ENCODE measurements at places on chromosomes 5 and 9.
A peak's percentile ranks its signal among the peaks of the same experiment; 100 is the strongest.

DNA sequence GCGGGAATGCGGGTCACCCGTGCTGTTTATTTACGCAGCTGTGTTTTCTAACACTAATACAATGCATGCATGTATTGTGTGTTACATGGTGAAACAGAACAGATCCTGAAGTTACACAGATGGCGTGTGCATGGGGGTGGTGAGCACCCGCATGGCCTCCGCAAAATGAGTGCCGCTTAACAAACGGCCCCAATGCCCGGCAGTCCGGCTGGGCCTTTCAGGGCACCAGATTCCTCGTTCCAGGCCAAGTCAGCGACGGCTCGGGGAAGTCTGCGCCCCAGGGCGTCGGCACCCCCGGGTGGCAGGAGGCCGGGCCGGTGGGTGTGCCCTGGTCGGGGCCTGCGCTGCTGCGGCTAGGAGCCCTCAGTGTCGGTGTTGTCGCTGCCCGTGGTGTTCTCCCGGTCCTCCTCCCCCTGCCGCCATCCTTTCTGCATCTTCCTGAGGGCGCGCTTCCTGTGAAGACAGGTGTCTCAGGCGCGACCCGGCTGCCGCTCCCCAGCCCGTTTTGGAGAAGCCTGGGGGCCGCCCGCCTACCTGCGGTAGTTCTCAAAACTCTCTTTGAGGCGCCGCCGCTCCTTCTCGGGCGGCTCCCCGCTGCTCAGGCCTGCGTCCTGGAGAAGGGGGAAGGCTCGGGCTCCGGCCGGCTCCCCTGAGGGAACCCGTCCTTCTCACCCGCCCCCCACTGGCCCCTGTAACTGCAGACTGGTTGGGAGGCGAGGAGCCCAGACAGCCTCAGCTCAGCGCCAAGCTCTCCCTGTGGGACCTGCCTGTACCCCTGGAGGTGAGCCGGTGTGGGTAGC lies 605 bp upstream of the DNLZ start:
- DNase-seq = no peak

GRCh38 chr5:175195698-175196656 lies 248.0 kb downstream of the DRD1 start:
- DNase-seq = no peak

DNA sequence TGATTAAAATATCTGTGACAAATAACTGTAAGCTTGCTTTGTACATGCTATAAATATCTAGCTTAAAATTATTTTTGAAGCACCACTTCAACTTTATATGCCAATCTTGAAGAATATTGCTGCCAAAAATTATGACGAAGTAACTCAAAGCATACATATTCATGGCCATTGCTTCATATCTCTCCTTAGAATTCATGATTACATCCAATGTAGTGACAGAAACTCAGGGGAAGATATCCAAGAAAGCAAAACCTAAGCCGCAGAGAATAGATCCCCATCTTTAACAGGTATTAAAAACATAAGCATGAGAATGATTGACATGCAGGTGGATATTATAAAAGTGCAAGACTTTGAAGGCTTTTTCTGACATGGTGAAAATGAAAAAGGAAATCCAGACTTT lies 100.8 kb upstream of the PLPPR1 start:
- DNase-seq = no peak

DNA sequence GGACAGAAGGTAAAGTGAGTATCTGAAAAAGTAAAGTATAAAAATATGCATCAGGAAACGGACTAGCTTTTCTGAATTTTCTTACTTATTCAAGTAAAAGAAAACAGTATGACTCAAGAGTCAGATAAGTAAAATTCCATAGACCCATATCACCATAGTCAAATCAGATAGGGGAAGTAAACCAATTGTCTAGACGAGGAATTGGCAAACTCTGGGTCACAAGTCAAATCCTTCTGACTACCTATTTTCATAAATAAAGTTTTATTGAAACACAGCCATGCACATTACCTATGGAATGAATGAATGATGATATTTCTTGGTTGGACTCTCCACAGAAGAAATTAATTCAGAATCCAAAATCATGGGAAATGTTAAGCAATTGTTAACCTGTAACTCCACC lies 59.1 kb upstream of the TMC1 start:
- DNase-seq = no peak

- DNase-seq = peak; percentile 27
These were observed 236.2 kb upstream of the NFIL3 start for GRCh38 chr9:91659529-91660495.

- no peak for DNase-seq
These were observed 23.5 kb upstream of the ATG10 start for GRCh38 chr5:81948349-81948748.

- DNase-seq = no peak
These were observed 429.3 kb upstream of the CLINT1 start for GRCh38 chr5:158288272-158288657.

- DNase-seq = peak; percentile 30
These were observed 39.6 kb upstream of the IDNK start for GRCh38 chr9:83583151-83584014.

DNA sequence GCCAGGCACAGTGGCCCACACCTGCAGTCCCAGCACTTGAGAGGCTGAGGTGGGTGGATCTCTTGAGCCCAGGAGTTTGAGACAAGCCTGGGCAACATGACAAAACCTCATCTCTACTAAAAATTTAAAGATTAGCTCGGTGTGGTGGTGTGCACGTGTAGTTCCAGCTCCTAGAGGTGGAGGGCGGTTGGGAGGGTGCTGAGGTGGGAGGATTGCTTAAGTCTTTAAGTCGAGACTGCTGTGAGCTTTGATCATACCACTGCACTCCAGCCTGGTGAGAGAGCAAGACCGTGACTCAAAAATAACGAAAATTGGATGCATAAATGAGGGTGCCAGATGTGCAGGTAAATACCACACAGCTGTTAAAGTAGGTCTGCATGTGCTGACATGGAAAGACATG lies 39.3 kb upstream of the TDRD7 start:
- DNase-seq = no peak

DNA sequence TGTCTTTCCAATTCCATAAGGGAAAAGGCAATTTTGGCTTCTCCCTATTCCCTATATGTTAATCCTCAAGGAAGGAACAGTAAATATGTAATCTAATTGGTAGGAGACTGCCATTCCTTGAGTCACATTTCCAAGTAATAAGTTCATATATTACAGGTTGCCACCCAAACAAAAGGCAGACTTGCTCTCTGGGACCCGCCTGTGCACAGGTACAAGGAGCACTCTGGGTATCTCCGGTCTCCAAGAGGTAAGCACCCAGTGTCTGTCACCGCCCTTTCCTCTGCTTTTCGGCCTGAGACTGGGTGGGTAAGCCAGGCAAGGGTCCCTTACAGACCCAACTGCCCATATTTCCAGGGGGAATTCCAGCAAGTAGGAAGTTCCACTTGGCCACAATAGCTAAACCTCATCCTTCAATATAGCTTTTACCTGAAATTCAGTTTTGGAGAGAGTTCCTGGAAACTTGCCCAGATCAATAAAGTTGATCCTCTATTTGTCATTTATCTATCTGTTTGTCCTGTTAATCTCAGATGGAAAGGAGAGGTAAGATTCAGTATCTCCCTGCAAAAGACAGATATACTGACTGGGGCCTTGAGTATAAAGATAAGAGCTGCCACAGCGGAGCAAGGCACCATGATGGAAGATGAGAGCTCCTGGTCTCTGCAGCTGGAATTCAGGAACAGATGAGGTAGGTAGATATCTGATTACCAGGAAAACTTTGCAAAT lies 81.8 kb downstream of the SUSD1 start:
- no peak for DNase-seq

DNA sequence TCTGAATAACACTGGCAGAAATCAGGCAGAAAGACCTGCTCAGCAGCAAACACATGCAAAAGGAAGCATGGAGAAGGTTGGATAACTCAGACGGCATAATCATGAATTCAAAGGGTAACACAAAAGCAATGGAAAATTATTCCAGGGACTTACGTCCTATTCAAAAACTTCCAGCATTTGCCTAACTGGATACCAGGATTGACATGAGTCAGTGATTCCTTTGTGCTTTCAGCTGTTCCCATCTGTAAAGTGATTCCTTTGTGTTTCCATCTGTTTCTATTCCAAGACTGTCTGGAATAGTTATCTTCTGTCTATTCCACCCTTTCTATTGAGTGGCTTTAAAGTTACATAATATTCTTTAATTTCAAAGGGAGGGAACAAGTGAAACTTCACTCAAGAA lies 1361.7 kb upstream of the CDH9 start:
- no peak for DNase-seq

Data from dermis microvascular lymphatic vessel endothelial cell (primary cell).